Motor neuron (in vitro differentiated cells): ENCODE measurements at places on chromosomes 5 and 9. TPM values are rescaled to one million over a fixed set of nuclear protein-coding genes. Genes with fewer than 3 reads are reported as not detected.

The NDUFA8 gene
- total RNA-seq: 95.6 and 106 TPM in 2 replicates

The LCN12 gene
- 4.3 and 4.6 TPM in 2 replicates for total RNA-seq

The PLEKHG4B gene
- 7.3 and 7.9 TPM in 2 replicates for total RNA-seq

The SLC6A7 gene
- 0.36 and 0.54 TPM in 2 replicates for total RNA-seq

The ANKRD20A1 gene
- 2.4 and 3.4 TPM in 2 replicates for total RNA-seq
